Uterus (tissue), 4 donors: ENCODE measurements at places on chromosomes 13 and 19. TPM values are rescaled to one million over a fixed set of nuclear protein-coding genes. Genes with fewer than 3 reads are reported as not detected.

DNA sequence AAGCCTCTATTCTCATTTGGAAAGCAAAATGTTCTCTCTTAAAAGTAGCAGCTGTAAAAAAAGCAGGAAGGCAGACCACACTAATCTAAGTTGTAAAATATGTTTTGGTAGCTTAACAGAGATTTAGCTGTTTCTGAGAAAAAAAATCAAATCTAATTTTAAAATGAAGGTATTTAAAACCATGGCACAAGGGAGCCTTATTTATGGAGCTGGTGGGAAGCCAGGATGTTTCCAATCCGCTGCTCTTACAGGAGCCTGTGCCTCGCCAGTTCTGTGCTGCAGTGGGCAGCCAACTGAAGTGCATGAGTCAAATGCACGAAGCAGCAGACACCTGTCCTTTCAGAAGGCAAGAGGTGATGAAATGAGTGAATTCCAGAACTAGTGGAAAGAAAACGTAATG, 28.2 kb downstream of the GPC6 start:
- DNase-seq, result no peak

Gene SPRY2
- 42.6 TPM for total RNA-seq

Gene ZNF556
- total RNA-seq, result not detected

DNA sequence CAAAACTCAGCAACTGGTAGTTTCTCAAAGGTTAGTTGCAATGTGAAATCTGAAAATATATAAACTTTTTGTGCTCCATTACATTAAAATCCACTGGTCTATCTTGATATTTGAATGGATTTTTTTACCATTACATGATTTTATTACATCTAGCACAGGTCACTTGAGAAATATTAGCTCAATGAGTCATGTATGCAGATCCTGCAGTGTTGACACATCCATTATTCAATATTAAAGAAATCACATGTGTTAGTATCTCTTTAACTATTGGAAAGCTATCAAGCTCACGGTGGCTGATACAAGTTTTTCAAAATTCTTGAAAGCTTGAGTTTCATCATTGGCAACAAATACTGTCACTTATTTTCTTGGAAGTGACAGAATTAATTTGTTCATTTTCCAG, 373.9 kb upstream of the TSHZ3 start:
- no peak for DNase-seq

- DNase-seq, result no peak
Measured at GRCh38 chr19:31648347-31648746, 299.1 kb upstream of the TSHZ3 start.

Gene KIR2DL4
- not detected for total RNA-seq
